ENCODE measurements at places on chromosomes 16 and 17.

DNA sequence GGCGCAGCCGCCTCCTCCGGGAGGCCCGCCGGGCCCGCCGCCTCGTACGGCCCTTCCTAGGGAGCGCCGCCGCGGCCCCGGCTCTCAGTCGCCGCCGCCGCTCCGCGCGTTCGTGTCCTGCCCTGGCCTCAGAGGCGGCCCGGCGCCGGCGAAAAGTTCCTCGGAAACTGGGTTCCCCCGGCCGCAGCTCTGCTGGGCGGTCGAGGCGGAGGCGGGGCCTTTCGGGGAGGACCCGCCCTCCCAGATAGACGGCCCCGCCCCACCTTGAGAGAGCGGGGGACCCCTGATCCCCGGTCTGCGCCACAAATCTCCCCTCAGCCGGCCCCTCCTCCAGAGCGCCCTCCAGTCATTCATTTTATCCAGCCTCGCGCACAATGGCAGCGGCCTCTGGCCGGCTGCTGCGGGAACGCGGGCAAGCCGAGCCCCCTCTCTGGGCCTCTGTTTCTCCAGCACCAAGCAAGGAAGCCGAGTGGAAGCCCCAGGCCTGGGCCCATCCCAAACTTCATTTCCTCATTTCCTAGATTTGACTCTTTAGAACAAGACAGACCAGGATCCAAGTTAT is at the start of gene SREBF1:
TSS of gene SREBF1 (minus strand) at position 169 of the 562 bp plus-strand sequence. CDS start 169 bp downstream, outside the sequence.
- peaks cover 8% of the 10 kb centered on the region for H3K4me1 ChIP-seq
- peak; percentile 88 for DNase-seq
- H3K27ac ChIP-seq = peak within 1 kb of the TSS; percentile 100
- no peaks in the 10 kb centered on the region for H3K27me3 ChIP-seq

- DNase-seq = no peak
- no peaks in the 10 kb centered on the region for H3K4me1 ChIP-seq
- H3K4me3 ChIP-seq = no peak overlapping the region
- H3K36me3 ChIP-seq = no peaks in the 10 kb centered on the region
- H3K27me3 ChIP-seq = no peaks in the 10 kb centered on the region
Measured at GRCh38 chr16:72240466-72240865, 68.5 kb upstream of the PMFBP1 start.

GRCh38 chr16:22070361-22071330 is 21.7 kb upstream of the VWA3A start:
- H3K27ac ChIP-seq = no peak overlapping the region
- DNase-seq = no peak
- H3K4me1 ChIP-seq = no peaks in the 10 kb centered on the region
- no peaks in the 10 kb centered on the region for H3K36me3 ChIP-seq
- H3K4me3 ChIP-seq = no peak overlapping the region

DNA sequence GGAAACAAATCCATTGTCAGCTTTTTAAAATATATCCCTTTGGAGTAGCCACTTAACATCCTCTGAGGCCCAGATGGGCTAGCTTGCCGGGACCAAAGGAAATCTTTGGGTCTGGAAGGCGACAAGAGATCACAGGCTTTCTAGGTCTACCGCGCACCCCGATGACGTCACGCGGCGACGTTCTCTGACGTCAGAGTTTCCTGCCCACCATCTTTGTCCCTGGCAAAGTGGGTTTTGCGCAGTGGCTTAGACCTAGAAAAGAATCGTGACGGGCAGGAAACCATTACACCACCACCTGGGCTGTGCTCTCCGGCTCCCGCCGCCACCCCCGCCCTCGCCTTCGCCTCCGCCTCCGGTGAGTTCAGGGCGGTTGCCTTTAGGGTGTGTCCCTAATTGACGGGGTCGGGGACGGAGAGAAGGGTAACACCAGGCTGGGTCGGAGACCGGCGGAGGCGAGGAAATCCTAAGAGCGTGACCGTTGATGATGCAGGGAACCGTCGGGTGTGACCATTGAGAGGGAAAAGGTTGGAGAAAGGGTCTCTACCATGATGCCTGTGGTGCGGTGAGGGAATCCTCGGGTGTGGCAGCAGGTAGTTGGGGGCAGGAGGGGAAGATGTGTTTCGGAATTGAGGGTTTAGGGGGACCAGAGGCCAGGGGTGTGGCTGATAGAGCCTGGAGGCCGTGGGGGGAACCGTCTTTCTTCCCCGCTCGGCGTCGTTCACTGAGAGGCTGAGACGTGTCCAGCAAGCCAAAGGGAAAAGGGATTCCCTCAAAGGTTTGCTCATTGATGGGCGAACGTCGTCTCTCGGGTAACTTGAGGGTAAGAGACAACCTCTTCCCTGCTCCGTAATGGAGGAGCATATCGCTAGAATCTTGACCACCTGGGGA is at the start of gene AP2B1:
TSS of gene AP2B1 (plus strand) at position 249 of the 888 bp plus-strand sequence. CDS start 6,709 bp downstream, outside the sequence.
- peak within 1 kb of the TSS; percentile 90 for H3K27ac ChIP-seq
- H3K27me3 ChIP-seq = peaks cover 2% of the 10 kb centered on the region
- H3K4me1 ChIP-seq = no peaks in the 10 kb centered on the region
- H3K4me3 ChIP-seq = peak within 1 kb of the TSS; percentile 43
- DNase-seq = peak; percentile 100

DNA sequence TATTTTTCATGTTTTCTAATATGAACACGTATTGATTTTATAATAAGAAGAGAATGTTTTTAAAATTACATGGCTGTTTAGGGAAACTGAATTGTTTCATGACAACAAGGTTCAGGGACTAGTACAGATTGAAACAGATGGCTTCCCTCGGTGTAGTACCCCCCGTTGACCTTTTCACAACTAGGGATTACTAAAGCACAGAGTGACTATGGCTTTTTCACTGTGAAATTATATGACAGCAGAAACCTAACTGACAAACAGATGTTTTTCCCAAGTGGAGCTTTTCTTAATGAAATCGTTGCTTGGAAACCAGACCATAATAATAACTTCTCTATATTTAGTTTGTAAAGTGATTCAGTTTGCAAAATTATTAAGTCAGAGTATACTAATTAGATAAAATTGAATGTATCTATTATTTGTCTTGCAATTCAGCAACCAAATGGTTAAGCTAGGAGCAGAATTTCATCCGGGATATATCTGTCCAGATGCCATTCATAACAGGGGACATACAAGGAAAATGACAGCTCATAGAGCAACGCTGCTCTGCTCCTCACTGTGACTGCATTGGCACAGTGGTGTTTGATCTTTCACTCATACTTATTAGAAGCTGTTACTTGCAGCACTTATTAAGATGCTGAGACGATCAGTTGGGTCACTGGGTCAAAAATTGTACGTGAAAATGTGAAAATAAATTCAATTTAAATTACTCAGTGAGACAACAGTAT is 111.7 kb downstream of the TANGO6 start:
- no peak overlapping the region for H3K4me3 ChIP-seq
- H3K27ac ChIP-seq = no peak overlapping the region
- H3K27me3 ChIP-seq = no peaks in the 10 kb centered on the region
